CD4-positive, alpha-beta T cell treated with Interleukin-4 for 4 hours (primary cell): ENCODE measurements at places on chromosomes 7 and 10.

GRCh38 chr7:51251290-51251689 lies 65.3 kb downstream of the COBL start:
- DNase-seq: no peak

GRCh38 chr7:27897001-27897400 lies 157.0 kb downstream of the TAX1BP1 start:
- DNase-seq: no peak

DNA sequence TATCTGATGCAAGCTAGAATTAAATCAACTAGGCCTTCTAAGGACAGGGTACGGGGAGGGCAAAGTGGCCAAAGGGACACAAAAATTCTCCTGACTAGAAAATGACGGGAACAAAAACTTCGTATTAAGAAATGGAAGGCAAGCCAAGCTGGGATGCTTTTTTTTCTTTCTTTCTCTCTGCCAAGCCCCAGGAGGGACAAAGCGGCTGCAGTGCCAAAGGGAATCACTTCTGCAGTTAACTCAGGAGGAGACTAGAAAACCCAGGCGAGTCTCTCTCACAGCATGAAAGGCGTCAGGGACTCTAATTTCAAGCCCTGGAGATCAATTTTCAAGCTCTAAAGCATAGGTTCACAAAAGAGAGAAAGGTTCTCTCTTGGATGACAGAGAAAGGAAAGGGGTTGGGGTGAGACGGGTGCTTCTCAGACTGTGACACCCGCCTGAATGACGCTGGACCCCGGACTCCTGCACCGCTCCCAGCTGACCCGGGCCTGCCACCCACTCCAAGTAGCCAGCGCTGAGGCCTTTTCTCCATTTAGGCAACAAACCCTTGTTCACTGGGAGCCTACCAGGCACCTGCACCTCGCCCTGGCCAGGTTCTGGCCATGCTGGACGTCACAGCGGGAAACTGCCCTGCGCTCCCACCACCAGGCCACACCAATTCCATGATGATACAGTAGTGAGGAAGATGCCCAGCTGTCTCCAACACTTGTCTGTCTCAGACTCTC lies 56.5 kb downstream of the KIAA1549 start:
- DNase-seq: no peak

DNA sequence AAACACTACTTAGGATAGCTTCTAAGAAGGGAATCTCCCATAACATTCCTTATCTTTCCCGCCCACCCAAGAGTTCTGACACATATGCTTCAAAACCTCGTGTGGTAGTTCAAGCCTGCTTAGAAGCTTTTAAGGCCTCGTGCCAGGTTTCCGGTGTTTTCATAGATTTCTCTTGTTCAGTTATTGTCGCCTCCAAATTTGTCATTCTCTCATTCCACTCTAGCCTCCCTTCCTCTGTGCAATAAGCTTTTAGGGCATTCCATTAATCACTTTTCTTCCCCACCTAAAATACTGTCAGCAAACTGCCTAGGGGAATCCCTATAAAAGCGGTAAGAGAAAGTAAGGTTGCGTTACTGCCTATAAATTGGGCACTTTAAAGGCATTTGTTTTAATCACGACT lies 718 bp upstream of the BPGM start:
- DNase-seq: peak; percentile 37

- no peak for DNase-seq
These were observed 319.9 kb downstream of the ARL4A start for GRCh38 chr7:13007331-13007730.

GRCh38 chr10:33807531-33808359 lies 473.3 kb upstream of the NRP1 start:
- DNase-seq: no peak

- DNase-seq: no peak
These were observed 125.7 kb upstream of the MTPN start for GRCh38 chr7:136102881-136103280.

- DNase-seq: no peak
These were observed 1.6 kb downstream of the SAMD9L start for GRCh38 chr7:93146472-93147141.

GRCh38 chr10:24305551-24306506 lies 96.9 kb downstream of the KIAA1217 start:
- DNase-seq: no peak
